COR-L47 (cell line): ENCODE measurements at places on chromosomes 4 and X.

DNA sequence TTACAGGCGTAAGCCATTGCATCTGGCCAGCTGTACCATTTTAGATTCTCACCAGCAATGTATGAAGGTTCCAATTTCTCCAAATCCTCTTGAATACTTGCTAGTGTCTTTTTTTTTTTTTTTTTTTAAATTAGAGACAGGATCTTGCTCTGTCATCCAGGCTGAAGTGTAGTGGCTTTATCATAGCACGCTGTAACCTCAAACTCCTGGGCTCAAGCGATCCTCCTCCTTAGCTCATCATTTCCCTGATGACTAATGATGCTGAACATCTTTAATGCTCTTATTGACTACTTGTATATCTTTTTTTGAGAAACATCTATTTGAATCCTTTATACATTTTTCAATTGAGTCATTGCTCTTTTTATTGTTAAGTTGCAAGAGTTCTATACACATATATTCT lies 40.3 kb downstream of the HDAC8 start:
- no peak for DNase-seq

DNA sequence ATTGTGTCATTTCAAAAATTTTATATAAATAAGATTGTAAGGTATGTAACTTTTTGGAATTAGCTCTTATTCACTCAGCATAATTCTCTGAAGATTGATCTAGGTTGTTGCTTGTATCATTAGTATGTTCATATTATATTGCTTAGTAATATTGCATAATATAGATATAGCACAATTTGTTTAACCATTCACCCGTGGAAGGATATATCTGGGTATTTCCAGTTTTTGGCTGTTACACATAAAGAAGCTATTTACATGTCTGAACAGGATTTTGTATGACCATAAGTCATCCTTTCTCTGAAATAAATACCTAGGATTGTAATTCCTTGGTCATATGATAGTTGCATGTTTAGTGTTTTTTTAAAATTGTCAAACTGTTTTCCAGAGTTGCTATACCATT lies 82.5 kb downstream of the CPEB2 start:
- DNase-seq: no peak

DNA sequence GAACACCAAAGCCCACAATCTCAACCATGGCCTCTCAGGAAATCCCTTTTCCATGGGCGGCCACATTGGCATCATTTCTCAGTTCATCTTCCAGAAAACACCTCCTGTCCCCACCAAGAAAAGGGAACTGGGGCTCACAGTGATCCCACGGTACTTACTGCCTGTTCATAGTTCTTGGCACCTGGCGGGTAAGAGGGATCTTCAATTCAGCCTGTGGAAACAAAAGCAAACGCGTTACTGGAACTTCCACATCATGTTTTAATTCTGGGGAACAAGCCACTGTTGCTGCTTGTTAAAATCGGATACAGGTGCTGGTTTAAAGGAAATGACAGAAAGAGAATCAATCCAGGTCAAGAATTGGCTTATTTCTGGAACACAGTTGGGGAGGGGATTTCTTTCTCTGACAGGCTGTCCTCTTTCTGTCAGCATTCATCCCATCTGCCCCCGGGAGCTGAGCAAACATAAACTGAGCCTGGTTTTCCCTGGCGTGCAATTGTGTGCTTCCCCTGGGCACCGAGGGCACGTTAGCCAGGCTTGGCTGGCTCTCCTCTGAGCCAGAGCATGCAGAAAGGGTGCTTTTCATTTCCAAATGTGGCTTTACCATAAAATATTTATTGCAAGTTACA lies 16.8 kb downstream of the CLNK start:
- peak; percentile 42 for DNase-seq

- DNase-seq: no peak
These were observed 156.9 kb downstream of the CBR4 start for GRCh38 chr4:168852933-168853713.

DNA sequence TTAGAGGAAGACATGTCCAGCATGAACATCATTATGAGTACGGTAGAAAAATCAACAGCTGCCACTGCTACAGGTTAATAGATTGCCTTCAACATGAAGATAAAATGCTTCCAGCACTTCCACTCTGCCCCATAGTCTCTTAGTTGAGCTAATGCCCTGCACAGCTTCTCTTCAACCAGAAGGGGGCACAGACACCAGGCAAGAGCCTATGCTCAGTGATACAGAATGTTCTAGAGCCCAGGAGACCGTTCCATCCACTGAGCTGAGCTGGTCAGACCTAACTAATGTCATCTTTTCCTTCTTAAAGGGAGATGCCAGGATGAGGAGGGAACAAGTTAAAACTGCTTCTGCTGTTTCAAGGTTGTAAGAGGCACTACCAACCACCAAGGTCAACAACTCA lies 42.2 kb downstream of the SMIM10L2A start:
- no peak for DNase-seq

DNA sequence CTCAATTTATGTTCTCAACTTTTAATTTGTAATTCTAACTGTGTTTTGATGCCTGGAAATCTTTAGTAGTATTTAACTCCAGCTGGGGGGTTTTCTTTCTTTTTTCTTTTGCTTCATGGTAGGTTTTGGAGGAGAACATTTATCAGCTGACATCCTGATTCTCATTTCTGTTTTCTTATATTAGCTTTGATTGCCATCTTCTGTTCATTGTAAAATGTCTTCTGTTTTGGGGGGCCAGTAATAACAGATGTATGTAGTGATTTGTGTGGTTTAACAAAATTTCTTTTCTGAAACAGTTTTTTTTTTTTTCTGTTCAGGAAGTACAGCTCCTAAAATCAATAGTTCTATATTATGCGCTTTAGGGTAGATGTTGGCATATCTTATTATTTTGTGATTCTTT lies 182.2 kb downstream of the GABRB1 start:
- no peak for DNase-seq

GRCh38 chrX:8987672-8988250 lies 46.2 kb downstream of the FAM9B start:
- no peak for DNase-seq

DNA sequence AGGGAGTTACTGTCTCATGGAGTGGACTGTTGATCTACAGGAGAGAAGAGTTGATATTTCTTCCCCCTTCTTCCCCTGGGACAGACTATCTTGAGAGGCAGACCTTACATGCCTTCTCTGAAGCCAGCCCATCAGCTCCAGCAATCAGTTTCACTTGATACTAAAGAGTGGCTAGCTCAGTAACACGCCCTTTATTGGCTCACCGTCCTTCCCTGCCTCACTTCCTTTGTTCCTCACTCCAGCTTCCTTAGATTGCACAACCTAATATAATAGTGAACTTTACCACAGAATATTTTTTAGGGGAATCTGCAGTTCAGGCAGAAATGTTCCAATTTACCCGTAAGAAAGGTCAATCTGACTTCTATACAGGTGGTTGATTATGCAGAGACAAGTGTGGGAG lies 128.1 kb upstream of the NDP start:
- DNase-seq: no peak

DNA sequence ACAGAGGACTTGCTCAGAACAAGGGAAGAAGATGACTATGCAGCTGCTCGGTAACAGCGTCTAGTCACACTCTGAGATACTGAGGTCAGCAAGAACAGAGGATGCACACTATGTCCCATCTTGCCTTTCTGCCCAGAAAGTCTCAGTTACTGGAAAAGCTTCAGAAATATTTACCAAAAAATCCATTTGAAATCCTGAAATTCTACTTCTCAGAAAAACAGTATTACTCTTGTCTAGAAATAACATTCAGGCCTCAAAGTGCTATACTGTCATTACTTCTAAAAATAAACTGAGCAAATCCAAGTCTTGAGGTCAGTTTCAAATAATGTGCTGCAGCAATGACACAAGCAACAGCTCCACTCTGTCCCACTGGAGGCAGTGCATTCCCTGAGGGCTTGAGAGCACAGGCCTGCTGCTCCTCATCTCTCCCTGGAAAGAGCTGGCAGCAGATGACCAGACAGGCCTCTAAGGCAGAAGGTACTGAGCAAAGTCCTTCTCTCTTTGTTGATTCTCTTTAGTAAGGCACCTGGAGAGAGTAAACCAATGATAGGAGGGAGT lies 76.9 kb downstream of the CAMK2D start:
- DNase-seq: no peak

DNA sequence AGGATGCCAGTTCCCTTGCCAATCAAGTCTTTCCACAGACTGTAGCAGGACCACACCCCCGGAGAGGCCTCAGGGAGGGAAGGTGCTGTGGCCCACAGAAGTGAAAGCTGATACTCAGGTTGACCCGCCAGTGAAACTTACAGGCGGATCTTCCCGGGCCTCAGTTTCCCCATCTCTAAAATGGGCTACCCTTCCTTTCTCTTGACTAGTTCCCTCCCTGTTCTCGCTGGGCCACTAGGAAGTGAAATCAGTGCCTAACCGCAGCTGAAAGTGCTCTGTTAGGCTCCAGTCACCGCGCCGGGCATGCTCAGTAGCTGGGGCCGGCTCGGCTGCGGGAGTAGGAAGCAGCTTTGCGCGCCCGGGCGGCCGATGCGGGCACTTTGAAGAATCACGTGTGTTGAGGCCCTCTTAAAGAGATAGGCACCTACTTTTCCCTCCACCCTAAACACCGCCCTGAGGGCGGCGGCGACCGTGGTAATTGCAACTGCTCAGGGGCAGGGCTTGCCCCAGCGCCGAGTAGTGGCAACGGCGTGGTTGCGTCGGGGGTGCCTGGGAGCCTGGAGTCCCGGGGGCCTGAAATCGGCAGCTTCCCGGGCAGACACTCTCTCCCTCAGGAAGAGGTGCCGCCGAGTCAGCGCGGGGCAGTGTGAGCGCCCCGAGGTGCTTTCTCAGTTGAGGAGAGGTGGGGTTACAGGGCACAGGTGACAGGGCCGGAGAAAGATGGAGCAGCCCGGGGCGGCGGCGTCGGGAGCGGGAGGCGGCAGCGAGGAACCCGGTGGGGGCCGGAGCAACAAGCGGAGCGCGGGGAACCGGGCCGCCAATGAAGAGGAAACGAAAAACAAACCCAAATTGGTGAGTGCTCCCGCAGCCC lies at the start of gene DIAPH2:
Gene DIAPH2 (plus strand): TSS at position 504 of the 871 bp plus-strand sequence.
- DNase-seq: no peak
